ENCODE measurements at places on chromosomes 5 and 9.

GRCh38 chr9:114829574-114830440 is 24.0 kb upstream of the TNFSF15 start:
- DNase-seq = no peak

- DNase-seq = no peak
Observed at GRCh38 chr9:79800578-79800977, 228.8 kb downstream of the TLE4 start.

GRCh38 chr9:130918101-130918825 is 20.8 kb downstream of the FIBCD1 start:
- DNase-seq = no peak

- no peak for DNase-seq
Observed at GRCh38 chr5:165808335-165808734, 2302.9 kb downstream of the MAT2B start.

DNA sequence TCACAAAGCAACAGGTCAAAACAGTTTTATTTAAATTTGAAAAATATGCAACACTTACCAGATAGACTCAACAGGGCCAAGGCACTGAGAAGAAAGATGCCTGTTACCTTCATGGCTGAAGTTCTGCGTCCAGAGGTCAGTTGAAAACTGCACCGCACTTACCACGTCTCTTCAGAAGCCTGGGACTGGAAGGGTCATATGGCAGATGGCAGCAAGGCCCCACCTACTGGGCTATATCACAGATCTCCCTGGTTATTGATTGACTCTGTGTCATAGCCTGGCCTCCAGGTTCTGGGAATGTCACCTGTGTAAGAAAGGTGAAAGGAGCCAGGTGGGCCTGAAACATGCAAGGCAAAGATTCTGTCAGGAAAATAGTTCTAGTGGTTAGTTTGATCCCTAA is at the start of gene SPINK1:
SPINK1 (minus strand) TSS at position 207 of the 400 bp plus-strand sequence; CDS start at position 113, 94 bp downstream.
- no peak for DNase-seq

- DNase-seq = no peak
Observed at GRCh38 chr5:149404746-149405549, 25.9 kb upstream of the IL17B start.

- DNase-seq = no peak
Observed at GRCh38 chr9:89538871-89539270, 41.0 kb upstream of the SEMA4D start.

DNA sequence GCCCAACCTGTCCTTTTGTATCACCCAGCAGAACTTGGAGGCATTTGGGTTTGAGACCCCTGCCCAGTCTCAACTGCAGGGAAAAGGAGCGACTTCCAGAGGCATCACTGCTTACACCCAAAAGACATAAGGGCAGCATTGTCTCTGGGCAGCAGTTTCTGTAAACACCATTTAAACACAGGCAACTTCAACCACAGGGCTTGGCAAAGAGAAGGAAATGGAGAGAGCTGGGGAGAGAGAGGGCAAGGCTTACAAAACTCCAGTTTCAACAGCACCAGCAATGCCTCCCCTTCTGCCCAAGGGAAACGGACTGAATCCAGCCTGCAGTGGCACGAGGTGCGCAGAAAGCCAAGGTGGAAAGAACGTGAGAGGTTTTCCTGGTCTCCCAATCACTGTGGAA is 147.6 kb downstream of the ROR2 start:
- DNase-seq = no peak

- DNase-seq = no peak
Observed at GRCh38 chr9:7578951-7579350, 220.6 kb downstream of the DMAC1 start.

GRCh38 chr9:123772374-123772773 is 157.6 kb downstream of the DENND1A start:
- DNase-seq = no peak

DNA sequence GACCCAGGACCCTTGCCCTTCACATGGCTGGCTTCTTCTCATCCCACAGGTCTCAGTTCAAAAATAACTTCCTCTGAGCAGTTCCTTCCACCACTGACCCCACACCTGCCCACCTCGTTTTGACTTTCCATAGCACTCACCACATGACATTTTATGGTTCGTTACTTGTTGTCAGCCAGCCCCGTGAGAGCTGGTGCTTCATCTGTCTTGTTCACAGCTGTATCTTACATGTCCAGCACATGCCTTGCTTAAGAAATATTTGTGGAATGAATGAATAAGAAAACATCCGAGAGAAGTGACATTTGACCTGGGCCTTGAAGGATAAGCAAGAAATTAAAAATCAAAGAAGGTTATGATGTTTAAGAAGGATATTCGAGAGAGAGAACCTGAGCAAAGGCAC is 193.9 kb downstream of the RFK start:
- DNase-seq = no peak

DNA sequence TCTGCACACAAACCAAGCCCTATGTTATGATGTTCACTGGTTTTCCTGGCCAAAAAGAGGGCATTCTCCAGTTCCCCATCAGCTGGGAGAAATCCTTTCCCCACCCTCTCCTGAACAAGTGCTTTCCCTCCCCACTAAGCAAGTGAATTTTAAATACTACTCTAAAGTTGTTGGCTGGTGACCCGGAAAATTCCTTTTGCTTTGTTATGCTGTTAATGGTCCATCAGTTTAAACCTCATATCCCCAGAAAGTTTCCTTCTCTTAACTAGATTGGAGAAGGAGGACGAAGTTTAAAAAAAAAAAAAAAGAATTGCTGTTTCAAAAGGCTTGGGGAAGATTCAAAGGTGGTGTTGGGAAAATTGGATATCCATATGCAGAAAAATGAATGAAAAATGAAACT is 21.9 kb upstream of the SPRY4 start:
- no peak for DNase-seq

- DNase-seq = no peak
Observed at GRCh38 chr9:21385131-21385670, at the start of gene IFNA2. IFNA2 (minus strand) TSS chr9:21385398; CDS start chr9:21385329, 69 bp downstream.

- DNase-seq = no peak
Observed at GRCh38 chr5:88925692-88926490, 42.9 kb upstream of the MEF2C start.

DNA sequence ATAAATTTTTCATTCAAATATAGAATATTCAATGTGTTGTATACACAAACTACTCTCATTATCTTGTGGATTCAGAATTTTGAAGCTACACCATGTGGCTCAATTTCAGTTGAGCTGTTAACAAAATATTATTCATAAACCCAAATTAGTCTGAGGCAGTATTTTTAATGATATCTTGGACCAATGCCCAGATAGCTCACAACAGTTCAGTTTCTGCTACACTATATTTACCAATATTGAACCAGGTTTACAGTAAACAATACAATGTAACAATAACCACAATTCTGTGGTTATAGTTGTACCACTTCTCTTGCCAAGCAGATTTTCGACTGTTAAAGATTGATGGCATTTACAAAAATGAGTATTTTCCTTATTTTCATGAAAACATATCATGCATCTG is 99.9 kb downstream of the SSBP2 start:
- DNase-seq = no peak

DNA sequence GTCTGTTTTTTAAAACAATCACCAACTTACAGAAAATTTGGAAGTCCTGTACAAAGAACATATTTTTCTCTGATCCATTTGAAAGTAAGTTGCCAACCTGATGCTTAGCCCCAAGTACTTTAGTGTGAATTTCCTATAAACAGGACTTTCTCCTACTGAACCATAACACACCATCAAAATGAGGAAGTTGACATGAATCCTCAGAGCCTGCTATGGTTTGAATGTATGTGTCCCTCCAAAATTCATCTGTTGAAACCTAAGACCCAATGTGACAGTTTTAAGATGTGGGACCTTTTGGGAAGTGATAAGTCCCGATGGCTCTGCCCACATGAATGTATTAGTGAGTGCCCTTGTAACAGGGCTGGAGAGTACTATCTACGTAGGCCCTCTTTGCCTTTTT is 6.4 kb upstream of the ACOT12 start:
- DNase-seq = no peak

- DNase-seq = no peak
Observed at GRCh38 chr9:20512106-20512505, 110.2 kb downstream of the MLLT3 start.

- no peak for DNase-seq
Observed at GRCh38 chr9:61666849-61667371, 477.1 kb downstream of the SPATA31A7 start.

DNA sequence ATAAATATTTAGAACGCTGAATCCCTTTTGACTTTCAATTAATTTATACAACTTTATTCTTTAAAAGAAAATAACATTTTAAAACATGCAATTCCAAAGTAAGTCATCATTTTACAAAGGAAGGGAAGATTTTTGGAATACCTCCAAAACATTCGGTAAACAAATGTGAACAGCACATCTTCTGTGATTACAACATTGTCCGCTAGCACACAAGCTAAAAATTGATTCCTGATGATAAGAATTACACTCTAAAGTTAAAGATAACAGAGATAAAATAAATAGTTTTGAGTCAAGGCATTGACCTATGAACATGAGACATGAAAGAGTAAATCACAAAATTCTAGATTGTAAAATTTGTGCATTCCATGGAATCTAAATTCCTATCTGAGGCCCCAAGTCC is 56.2 kb upstream of the TRAF1 start:
- no peak for DNase-seq

DNA sequence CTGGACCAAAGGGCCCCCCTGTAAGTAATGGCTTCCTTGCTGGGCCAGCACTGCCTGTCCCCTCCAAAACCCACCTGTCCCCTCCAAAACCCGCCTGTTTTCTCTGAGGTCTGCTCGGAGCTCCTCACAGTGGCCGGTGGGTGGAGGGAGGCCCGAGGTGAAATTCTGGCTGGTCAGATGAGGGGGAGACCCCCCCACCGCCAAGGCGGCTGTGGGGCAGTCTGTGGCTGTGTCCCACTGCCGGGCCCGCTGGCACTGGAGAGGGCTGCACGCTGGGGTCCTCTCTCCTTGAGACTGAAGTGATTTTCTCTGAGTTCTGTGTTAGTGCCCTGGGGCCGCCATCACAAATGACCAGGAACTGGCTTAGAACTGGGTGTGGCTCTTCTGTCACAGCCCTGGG is 83.7 kb upstream of the FCN2 start:
- DNase-seq = no peak

- DNase-seq = no peak
Observed at GRCh38 chr5:160743027-160743426, 109.0 kb downstream of the ATP10B start.

DNA sequence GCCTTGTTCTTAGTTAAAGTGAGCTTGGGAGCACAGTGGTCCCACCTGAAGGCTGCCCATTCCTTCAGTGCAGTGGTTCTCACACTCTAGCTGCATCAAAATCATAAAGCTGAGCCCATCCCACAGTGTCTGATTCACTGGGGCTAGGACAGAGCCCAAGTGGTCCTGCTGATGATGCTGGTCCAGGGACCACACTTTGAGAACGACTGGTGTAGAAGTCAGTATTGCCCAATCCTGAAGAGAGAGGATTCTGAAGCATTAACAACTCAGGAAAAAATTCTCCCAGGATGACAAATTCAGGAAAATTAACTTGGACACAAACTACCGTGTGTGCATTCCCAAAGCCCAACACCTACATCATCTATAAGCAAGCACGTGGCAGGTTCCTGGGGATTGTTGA is 176.2 kb downstream of the GABBR2 start:
- DNase-seq = no peak

DNA sequence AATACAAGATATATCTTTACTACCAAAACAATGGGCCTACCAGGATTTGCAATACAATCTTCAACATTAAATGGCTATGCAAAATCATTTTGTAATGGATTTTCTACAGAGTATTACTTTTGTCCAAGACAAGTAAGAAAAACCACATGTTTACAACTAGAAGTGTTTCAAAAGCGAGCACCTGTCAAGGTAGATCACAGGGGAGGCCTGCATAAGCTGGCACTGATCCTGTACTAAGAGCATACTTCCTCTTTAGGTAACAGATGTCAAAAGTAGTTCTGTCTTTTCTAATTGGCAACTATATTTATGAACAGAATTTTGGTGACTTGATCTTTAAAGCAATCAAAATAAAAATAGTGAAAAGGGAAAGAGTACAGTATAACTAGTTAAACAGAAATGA is 249.0 kb downstream of the MLLT3 start:
- DNase-seq = no peak

- no peak for DNase-seq
Observed at GRCh38 chr9:87596862-87597261, 99.2 kb downstream of the DAPK1 start.

- DNase-seq = no peak
Observed at GRCh38 chr5:179344431-179345182, 654 bp downstream of the ADAMTS2 start.

DNA sequence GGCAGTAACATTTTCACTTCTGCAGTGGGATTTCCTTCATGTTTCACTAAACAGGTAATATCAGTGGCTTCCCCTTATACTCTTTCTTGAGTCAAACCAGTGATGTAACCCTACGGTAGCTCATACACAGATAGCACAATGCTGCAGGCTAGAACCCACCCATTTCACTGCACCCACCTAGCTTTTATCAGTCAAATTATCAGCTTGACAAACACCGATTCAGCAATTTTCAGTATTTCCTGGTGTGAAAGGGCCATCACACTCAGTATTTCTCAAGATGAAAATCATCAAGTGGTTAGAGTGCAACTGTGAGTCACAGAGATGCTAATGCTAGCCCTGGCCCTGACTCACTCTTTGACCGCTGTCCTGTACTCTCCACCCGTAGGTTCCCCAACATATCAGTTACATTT is 242.3 kb upstream of the PTGER4 start:
- no peak for DNase-seq

GRCh38 chr5:148991566-148991965 is 71.3 kb downstream of the SH3TC2 start:
- DNase-seq = no peak

GRCh38 chr9:35996358-35996970 is 38.5 kb upstream of the OR2S2 start:
- DNase-seq = no peak

- DNase-seq = no peak
Observed at GRCh38 chr5:63128761-63129160, 550.1 kb downstream of the LRRC70 start.

GRCh38 chr5:157761690-157762621 is 18.4 kb downstream of the LSM11 start:
- no peak for DNase-seq

DNA sequence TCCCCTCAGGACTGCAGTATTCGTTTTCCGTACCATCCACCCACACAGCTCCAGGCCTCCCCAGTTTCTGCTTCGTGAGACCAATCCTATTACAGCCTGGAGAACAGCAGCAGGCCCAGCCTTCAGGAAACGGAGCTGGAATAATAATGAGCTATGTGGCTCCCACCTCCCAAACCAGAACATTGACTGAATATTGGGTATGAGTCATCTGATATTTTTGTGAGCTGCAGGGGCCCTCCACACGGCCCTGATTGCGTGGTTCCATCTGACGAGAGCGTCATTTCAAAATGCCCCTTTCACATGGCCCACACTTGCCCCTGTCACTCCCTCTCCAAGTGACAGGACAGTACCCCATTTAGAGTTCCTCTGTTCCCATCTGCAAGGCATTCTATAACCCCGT is 192.0 kb downstream of the BRINP1 start:
- DNase-seq = no peak

- DNase-seq = no peak
Observed at GRCh38 chr9:130008538-130008937, 34.5 kb downstream of the FNBP1 start.

GRCh38 chr9:89048616-89049015 is 57.3 kb downstream of the S1PR3 start:
- no peak for DNase-seq

- DNase-seq = no peak
Observed at GRCh38 chr5:149013796-149014195, 49.1 kb downstream of the SH3TC2 start.

Data from nucleus accumbens (tissue), 56 donors.